HL-60 (cell line): ENCODE measurements at places on chromosomes 13 and 19.
A peak's percentile ranks its signal among the peaks of the same experiment; 100 is the strongest.

DNA sequence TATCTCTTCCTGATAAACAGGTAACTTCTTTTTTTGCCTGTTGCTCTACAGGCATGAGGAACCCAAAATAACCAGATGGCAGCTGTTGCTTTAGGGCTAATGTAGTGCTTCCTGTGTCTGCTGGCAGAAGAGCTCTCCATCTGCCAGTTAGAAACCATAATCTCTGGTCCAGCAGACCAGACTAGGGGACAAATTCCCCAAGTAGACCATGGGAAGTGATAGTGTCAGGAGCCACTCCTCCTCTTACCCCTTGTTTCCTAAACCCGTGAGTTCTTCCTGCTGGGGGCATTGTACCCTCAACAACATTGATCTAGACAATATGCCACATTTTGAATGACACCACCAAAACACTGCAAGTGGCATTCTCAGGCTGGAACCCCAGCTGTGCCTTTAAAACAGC, 135.9 kb downstream of the DLEU7 start:
- peak; percentile 60 for DNase-seq

GRCh38 chr13:101265934-101266333, 150.4 kb downstream of the NALCN start:
- DNase-seq, result no peak

DNA sequence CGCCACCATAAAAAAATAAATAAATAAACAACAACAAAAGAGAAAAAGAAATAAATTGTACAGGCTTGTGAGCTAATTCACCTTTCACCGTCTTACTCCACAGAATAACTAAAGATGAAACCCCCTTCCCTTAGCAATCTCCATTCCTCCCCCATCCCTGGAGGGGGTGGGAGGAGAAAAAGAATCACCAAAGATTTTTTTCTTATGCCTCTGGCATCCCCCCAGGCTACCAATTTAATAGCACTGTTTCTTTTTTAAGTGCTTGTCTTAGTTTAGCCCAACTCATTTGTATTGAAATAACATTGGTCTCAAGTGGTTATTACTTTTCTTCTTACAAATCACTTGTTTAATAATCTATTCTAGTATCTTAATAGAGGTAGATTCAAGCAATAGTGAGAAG, 23.9 kb upstream of the KLF5 start:
- no peak for DNase-seq

DNA sequence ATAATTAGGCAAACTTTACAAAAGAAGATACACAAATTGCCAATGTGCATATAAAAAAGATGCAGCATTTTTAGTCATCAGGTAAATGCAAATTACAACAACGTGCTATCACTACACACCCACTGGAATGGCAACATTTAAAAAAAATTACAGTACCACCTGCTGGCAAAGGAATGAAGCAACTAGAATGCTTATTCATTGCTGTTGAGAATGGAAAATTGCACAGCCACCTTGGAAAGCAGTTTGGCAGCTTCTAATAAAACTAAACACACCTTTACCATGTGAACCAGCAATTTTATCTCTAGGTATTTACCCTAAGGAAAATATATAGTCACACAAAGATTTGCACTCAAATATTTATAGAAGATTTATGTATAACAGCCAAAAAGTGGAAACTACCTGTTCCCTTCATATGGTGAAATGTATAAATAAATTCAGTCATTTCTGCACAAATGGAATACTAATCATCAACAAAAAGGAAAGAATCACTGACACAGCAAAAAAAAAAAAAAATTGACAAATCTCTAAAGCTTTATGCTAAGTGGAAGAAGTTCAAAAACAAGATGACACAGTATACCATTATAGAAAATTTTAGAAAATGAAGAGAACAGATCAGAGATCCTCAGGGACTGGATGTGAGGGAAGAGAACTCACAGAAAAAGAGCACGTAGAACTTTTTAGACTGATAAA, 30.3 kb downstream of the OXGR1 start:
- DNase-seq, result no peak

- DNase-seq, result no peak
These were observed 90.7 kb downstream of the RGCC start for GRCh38 chr13:41548031-41548430.

- DNase-seq, result no peak
These were observed 8.7 kb upstream of the CREB3L3 start for GRCh38 chr19:4144666-4145249.

GRCh38 chr13:78030341-78030896, 111.8 kb upstream of the EDNRB start:
- no peak for DNase-seq

DNA sequence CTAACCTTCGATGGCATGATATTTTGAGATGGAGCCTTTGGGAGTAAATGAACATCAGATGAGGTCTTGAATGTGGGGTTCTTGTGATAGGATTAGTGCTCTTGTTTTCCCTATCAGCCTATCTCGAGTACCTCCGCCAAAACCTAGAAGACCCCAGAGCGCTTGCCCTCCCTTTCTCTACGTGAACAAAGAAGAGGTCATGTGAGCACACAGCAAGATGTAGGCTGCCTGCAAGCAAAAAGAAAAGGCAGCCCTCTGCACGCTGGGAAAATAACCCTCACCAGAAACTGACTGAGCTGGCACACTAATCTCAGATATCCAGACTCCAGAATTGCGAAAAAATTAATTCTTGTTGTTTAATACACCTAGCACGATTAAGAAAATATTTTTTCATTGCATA, 799.8 kb upstream of the SLC10A2 start:
- DNase-seq, result no peak

DNA sequence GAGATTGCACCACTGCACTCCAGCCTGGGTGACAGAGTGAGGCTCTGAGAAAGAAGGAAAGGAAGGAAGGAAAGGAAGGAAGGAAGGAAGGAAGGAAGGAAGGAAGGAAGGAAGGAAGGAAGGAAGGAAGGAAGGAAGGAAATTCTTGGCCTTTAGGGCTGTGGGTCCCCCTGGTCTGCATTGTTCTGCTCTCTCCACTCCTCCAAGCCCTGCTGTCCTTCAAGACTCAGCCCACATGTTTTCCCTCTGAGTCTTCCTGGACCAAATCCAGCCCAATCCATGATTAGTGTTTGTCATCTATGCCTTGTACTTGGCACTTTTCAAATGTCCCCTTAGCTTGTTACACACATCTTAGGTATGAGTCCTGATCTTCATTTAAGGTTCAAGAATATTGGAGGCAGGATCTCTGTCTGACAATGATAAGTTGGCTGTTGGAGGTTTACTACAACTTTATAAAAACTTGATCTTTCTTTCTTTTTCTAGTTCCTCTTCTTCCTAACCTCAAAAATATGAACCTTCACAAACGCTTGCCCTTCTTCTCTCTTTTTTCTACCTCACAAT, 48.8 kb upstream of the INTS6 start:
- no peak for DNase-seq

GRCh38 chr19:6590258-6590826, 608 bp downstream of the CD70 start:
- DNase-seq, result no peak

GRCh38 chr13:52371736-52372247, 34.2 kb downstream of the THSD1 start:
- no peak for DNase-seq

DNA sequence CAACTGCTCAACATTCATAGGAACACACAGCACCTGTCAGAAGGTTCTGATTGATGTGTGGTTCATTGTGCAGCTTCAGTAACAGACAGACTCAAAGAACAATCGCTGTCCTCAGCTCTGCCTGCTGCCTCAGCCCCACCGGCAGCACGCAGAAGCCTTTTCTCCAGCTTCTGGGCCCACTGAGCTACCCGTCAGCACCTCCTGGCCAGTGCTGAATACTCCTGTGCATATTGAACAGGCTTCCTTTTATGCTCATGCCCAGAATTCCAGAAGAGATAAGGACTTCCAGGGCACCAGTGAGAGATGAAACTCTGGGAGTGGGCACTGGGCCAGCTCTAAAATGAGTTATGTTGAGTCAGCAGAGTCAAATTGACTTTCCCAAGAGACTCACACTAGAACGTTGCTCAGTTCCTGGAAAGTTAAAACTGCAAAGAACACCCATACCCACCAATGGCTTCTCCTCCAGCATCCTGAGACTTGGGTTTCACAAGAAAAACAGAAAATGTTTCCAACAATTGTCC, 119.3 kb downstream of the COL4A1 start:
- no peak for DNase-seq

GRCh38 chr13:66879988-66880387, 350.1 kb downstream of the PCDH9 start:
- DNase-seq, result no peak

DNA sequence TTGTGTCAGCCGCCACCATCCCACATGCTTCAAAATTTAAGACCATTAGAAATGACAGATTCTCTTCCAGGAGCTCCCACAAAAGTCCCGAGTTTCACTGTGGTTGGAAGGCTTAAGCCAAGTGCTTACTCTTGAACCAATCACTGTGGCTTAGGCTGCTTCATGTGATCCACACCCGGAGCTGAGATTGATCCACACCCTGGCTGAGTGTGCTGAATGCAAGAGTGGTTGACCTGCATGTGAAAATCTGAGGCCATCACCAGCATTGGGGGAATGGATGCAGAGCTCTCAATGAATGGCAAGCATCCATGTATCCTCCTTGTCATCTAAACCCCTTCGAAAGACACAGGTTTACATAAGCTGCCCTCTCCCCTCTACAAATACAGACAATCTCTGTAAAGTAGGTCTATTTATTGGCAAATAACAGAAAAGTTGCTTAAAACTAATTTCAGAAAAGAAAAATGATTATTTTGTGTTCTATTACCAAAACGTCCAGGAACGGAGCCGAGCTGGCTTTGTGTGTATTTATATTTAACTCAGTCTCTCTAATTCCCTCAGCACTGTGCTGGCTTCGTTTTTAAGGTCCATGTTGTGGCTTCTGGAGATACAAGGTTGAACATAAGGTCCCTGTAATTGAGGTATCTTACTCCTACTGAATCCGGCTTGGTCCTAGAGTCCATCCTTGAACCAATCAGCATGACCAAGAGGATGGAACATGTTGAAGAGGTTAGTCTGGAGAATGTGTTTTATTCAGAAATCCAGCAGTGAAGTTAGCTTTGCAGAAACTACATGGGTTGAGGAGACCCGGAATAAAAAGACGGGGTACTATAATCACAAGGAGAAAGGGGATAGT, 332.4 kb downstream of the LIG4 start:
- DNase-seq, result no peak

DNA sequence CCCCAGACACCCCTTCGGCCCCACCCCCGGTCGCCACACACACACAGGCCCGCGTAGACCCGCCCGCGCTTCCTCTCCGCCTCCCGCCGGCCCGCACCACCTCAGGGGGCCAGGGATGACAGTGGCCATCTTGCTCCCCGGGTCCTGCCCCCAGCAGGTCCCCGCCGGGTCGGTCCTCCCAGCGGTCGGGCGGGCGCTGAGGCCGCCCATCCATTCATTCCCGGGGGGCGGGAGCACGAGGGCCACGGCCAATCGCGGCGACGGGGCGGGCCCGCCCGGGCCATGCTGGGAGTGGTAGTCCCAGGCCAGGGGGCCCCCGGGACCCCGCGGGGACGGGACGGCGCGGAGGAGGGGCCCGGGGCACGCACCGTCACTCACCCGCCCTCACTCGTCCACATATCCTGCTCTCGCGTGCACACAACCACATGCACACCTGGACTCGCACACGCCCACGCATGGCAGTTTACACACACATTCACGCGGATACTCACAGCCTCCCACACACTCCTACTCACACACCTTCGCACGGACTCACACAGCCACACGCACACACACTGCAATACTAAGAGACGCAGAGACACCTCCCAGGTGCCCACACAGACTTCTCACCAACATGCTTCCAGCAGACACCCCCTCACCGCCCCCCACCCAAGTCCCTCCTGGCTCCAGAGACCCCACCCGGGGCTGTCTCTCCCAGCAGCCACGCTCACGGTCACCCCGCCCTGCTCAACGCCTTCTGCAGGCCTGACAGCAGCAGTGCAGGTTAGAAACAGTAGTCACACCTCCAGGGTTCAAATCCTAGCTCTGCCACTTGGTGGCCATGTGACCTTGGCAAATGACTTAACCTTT, at the start of gene DPF1:
Gene DPF1, minus strand, starts transcription at position 209 of the 849 bp plus-strand sequence. Its CDS starts 80 bp downstream, at position 129.
- DNase-seq, result no peak

DNA sequence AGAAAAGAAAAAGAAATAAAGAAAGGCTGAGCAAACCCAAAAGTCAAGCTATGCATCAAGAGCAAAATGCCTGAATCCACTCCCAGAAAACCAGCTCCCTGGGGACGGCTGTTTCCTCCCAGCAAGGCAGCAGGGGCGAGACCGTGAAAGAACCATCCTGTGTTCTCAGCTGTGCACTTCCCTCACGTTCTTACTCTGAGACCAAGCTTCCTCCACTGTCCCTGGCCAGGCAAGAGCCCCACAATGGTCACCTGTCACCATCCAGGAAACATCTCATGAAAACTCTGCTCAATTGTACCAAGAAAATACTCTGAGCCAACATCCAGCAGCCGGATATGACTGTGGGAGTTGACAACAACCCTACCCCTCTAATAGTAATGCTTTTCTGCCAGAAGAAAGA, 22.9 kb downstream of the RAB20 start:
- DNase-seq, result peak; percentile 35

DNA sequence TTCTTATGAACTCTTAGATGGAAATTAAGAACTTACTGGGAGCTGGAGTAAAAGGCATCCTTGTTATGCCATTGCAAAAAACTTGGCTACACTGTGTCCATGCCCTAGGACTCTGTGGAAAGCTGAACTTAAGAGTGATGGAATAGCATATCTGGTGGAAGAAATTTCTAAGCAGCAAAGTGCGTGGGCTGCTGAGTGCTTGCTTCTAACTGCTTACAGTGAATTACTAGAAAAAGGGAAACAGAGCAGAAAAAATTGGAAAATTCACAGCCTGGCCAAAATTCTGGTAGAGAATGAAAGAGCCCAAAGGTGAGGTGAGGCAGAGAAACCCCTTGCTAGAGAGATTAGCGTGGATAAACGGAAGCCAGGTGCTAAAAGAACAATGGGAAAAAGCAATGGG, 44.3 kb downstream of the ALOX5AP start:
- no peak for DNase-seq

- no peak for DNase-seq
These were observed 555.4 kb downstream of the KCTD12 start for GRCh38 chr13:76330761-76331160.

- DNase-seq, result no peak
These were observed 281.4 kb downstream of the ABCC4 start for GRCh38 chr13:95019886-95020285.

GRCh38 chr13:46748300-46748699, 48.7 kb downstream of the ESD start:
- no peak for DNase-seq
